ENCODE measurements at places on chromosomes 12 and 14.

DNA sequence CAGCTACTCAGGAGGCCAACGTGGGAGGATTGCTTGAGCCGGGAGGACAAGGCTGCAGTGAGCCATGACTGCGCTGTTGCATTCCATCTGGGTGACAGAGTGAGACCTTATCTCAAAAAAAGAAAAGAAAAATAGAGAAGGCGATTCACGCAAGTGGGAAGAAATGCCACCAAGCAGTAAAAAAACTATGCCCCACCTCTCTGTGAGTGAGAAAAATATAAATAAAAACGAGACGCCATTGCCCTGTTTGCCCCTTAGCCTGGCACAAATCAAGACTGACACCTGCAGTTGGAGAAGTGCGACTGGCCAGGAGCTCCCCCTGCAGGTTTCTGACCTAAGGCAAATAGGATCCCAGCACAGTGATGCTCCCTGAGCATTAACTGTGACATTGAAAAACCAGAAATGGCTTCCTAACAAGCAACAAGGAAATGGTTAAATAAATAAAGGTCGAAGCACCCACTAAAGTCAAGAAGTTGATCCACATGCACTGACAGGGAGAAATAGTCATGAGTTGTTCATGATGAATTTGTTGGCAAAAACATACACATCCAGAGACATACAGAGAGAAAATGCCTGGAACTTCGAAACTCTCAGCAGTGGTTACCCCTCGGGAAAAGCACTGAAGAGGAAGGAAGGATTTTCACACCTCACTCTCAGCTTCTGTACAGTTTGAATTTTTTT is 21.1 kb downstream of the GSC start:
- no peak for DNase-seq

- DNase-seq = no peak
These were observed 59.6 kb downstream of the GNS start for GRCh38 chr12:64699504-64700115.

GRCh38 chr12:92933606-92934005 is 4.5 kb upstream of the EEA1 start:
- no peak for DNase-seq

DNA sequence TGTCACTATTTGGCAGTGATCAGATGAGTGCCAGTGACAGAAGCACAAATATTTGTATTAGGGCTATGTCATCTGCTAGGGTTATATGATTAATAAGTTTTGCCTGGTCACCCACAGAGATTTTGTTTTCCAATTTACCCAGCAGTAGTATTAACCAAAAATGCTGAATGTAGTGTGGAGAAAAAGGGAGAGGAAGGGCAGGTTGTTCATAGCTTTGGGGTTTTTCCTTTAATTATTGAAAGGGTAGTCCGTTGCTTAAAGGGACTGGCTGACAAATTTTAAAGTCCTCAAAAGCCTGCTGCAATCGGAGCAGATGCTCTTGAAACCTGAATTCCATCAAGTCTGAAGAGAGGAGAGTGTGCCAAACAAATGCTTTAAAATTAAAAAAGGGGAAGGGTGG is 237.9 kb upstream of the CCDC196 start:
- DNase-seq = no peak

DNA sequence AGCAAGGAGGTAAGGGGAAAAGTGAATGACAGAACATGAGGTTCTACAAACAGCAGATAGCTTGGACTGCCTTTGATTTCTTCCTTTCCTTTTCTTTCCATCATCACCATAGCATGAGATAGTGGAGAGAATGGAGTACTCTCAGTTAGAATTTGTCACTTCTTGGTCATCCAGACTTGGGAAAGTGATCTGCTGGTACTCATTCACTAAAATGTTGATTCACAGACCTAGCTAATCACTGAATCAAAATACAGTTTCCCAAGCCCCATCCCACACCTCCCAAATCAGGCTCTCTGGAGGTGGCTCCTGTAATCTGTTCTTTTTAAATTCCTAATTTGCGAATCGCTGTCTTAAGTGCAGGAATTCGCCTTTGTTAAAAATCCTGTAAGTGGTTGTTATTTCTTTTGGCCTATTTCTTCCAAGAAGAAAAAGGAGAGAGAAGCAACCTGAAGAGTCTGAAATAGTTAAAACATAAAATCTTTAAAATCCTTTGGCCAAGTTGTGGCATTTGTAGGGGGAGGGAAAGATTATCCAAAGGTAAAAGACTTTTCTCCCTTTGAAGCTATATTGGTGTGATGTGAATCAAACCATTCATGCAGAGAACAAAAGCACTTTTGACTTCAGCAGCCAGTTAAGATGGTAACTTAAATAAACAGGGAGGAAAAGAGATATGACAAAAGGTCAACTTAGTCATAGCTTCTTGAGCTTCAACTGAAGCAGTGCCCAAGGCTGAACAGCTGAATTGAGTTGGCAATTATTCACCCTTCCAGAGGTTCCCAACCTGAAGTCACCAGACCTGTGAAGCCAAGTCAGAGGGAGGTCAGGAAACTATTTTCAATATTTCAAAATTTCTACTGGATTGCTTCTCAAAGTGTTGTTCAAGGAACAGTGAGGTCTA is 255.1 kb upstream of the KRR1 start:
- DNase-seq = no peak

- peak; percentile 76 for DNase-seq
These were observed 795 bp downstream of the SMAGP start for GRCh38 chr12:51269174-51270066.

DNA sequence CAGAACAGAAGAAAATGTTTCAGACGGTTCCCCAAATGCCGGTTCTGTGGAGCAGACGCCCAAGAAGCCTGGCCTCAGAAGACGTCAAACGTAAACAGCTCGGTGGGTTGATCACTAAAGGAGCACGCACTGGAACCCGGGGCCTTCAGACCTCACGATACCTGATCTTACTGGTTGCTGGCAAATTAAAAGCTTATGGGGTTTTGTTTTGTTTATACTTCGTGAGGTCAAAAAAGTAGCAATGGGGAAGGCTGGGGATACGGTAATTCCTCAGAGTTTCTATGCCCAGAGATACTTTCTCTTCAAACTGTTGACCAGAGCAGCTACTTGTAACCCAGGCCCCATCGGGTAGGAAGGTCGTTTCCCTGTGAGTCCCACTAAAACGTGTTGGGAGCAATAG is 1.7 kb downstream of the CDKN1B start:
- no peak for DNase-seq

- peak; percentile 79 for DNase-seq
These were observed 14.5 kb upstream of the CLEC4A start for GRCh38 chr12:8108808-8109398.

DNA sequence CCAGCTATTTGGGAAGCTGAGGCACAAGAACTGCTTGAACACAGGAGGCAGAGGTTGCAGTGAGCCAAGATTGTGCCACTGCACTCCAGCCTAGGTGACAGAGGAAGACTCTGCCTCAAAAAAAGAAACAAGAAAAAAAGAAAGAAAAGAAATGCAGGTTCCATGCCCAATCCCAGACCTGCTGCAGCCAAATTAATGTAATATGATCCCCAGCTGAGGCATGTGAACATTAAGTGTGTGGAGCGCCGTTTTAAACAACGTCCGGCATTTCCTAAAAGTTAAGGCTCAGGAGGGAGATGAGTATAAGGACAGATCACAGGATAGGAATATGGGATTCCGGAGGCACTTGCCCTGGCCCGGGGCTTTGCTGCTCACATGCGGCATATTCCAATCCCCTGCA is 162.9 kb downstream of the KSR2 start:
- no peak for DNase-seq

GRCh38 chr12:28611449-28611848 is 421.2 kb downstream of the CCDC91 start:
- no peak for DNase-seq

DNA sequence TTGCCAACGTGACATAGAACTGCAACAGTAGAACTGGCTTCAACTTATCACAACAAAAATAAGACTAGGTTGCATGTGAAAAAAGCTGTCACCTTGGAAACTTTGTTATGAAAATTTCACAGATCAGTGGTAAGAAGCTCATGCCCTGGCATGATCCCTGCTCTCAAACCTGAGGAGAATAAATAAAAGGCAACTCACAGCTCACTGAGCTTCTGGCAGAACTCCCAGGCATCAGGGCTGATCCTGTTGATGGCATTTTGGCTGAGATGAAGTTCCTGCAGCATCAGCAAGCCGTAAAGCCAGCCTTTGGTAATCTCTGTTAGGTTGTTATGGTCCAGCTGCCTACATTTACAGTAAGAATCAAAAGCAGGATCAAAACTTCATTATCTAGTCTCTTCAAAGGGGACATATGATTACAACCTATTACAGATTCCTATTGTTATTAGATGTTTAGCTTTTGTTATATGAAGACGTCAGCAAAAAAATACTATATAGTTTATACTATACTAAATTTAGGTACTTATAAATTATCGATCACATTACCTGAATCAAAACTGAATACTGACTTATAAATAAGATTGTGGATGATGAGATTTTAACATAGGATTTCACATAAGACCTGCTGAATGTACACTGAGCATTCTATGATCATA is 32.0 kb downstream of the LRIG3 start:
- no peak for DNase-seq

DNA sequence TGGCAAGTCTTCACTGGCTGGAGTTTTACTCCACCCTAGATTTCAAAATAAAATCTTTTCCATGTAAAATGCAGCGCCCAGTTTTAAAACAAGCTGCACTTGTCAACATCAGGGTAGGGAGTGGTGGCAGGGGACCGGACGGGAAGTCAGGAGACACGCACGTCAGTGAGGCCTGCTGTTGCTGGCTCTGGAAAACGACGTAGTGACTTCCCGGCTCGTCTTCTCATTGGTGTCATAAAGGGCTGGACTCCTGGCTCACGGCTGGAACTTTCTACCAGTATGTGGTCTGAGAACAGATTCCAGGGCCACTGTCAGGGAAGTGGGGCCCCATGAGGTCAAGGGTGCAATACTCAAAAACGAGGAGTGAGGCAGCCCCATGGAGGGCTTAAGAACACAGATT is 64.2 kb upstream of the FOXN3 start:
- DNase-seq = no peak

DNA sequence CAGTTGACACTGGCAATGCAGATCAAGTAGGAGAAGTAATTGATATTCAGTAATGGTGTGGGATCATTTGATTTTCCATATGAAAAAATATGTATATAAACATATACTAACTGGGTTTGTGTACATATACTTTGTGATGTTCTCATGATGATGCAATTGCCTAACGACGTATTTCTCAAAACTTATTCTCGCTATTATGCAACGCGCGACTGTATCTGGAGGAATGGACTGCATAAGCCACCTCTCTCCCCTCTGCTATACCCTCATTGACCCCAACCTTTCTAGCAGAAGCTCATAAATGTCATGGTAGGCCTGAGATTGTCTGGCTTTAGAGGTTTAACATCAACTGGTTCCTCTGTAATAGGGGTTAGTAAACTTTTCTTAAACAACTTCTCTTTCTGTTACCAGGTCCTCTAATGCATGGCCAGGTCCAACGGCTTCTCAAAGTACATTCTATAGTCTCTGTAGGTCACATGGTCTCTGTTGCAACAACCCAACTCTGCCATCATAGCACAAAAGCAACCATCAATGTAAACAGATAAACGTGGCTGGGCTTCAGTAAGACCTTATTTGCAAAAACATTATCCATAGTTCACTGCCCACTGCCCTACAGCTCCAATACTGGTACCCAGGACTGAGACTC is 59.3 kb downstream of the FOXN3 start:
- DNase-seq = no peak

DNA sequence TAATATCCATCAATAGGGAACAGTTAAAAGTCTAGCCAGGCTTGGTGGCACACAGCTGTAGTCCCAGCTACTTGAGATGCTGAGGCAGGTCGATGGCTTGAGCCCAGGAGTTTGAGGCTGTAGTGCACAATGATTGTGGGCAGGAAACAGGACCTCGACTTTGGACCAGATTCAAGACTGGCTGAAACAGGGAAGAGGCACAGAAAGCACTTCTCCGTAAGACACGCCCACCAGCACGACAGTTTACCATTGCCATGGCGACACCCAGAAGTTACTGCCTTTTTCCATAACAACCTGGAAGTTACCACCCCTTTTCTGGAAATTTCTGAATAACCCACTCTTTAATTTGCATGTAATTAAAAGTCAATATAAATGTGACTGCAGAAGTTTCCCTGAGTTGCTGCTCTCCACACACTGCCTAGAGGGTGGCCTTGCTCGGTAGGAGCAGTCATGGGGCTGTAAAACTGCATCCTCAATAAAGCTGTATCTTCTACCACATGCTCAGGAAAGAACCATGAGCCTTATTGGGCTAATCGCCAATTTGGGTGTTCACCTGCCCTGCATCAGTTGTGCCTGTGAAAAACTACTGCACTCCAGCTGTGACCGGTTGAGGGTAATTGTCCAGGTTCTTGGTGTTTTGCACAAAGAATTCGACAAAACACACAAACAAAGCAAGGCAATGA is 4.6 kb upstream of the LRRC23 start:
- peak; percentile 32 for DNase-seq

DNA sequence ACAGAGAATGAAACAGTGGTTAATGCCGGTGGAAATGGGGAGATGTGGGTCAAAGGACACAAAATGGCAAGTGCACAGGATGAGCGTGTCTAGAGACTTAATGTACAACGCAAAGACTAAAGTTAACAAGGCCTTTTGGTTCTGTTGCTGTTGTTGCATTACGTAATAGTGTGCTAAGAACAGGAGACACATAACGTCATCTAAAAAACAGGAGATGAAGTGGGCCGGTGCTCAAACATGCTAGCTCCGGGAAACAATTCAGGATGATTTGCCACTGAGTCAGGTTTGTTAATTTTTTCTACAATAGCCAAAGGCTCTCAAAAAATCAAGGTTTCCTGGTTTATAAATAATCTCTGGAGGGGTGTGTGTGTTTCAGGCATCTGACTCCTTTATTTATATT is 55.5 kb downstream of the ETV6 start:
- no peak for DNase-seq

- no peak for DNase-seq
These were observed 173.6 kb downstream of the CALM1 start for GRCh38 chr14:90570461-90570860.

DNA sequence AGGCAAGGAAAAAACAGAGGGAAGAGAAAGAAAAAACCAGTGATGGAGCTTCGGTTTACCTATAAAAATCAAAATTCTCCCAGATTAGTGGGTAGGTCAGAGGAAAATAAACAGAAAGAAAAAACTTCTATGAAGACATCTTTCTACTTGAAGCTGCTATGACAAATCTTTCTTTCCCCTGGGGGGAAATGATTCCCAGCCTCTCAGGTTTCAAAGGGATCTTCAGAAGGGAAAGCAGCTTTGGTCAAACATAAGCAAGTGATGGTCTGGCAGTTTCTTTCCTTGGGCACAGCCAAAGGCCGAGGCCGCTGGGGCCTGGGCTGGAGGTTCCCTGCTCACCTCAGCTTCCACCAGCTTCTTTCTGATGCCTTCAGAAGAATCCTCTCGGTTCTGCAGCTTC is 104.5 kb downstream of the PRKAB1 start:
- DNase-seq = no peak
